ENCODE measurements at places on chromosomes 7 and 10.

GRCh38 chr7:113752689-113753088 lies 166.1 kb downstream of the PPP1R3A start:
- no peak for DNase-seq

DNA sequence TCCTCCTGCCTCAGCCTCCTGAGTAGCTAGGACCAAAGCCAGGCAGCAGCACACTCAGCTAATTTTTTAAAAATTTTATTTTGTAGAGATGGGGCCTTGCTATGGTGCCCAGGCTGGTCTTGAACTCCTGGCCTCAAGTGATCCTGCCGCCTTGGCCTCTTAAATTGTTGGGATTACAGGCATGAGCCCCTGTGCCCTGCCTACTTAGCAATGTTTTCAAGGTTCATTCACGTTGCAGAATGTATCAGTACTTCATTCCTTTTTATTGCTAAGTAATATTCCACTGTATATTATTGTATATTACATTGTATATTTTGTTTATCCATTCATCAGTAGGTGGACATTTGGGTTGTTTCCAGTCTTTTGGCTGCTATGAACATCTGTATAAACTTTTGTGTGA lies 44.2 kb downstream of the PUS7 start:
- no peak for DNase-seq

DNA sequence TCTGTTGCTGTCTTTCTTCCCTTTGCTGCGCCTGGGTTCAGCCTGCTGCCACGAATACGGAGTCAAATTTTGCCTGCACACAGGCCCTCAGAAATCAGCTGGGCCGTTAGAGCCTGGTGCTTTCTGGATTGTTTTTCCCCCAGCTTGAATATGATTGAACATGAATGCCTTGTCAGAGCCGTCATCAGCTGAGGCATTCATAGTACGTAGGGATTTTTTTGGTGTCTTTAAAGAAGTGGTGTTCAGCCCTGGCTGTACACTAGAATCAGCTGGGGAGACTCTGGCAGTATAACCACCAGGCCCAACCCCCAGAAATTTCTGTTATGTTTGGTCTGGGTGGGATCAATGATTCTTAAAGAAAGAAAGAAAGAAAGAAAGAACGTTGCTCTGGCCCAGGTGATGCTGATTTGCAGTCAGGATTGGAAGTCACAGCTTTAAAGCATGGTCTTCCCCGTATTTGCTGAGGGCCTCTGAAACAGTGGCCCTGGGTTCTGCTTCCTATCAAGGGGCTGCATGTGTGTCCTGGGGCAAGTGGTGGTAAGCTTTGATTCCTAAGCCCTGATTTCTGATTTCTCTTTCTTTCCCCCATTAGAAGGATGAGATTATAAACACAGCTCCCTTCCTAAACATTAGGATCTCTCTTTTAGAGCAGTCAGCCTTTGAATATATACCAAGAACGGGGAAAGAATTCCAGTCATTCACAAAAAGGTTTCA lies 24.7 kb downstream of the NUB1 start:
- no peak for DNase-seq

GRCh38 chr10:48616436-48616835 lies 11.6 kb upstream of the ARHGAP22 start:
- no peak for DNase-seq

DNA sequence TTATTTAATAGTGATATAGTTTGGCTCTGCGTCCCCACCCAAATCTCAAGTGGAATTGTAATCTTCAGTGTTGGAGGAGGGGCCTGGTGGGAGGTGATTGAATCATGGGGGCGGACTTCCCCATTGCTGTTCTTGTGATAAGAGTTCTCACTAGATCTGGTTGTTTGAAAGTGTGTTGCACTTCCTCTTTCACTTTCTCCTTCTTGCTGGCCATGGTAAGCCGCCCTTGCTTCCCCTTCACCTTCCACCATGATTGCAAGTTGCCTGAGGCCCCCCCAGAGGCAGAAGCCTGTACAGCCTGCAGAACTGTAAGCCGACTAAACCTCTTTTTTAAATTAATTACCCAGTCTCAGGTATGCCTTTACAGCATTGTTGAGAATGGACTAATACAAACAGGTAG lies 101.4 kb downstream of the MTPAP start:
- DNase-seq, result no peak

DNA sequence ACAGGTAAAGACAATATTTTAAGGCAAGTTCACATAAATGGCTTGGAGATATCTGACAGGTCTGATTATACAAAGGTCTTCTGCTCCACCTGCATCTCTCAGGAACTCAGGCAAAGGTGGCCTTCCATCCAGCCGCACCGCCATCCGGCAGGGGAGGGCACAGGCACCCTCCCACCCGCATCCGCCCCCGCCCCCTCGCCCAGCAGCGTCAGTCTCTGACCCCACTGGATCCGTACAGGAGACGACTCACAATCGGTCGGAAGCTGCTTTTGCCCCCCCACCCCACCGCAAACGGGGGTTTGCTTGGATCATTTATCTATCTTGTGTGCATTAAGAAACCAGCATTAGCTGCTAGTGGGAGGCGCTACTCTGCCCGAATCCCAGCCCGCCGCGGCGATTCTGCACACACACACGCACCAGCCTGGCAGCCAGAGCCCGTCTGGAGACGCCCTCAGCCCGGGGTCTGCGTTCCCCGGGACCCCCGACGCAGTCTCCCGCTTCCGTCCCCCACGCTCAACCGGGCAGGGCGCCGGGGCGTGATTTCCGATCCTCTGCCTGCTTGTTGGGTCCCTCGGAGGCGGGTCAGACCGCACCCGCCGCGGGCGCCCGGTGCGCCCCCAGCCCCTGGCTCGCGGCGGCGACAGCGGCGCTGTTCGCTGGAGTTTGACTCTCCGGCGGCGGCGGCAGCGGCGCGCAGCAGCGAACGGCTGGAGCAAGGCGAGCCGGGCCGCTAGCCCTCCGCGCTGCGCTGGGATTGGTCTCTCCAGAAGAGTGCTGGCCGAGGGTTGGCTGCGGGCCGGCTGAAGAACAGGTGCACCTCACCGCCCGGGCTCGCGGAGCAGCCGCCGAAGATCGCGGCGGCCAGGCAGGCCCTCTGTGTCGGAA lies 820 bp upstream of the NRG3 start:
- DNase-seq, result no peak

GRCh38 chr10:26430641-26431163 lies 7.4 kb upstream of the APBB1IP start:
- DNase-seq, result no peak

Data from stimulated activated CD8-positive, alpha-beta memory T cell treated with anti-CD3 and anti-CD28 coated beads, Interleukin-7, amount 100 ng/mL, for 48 hours (primary cell).